NCI-H1105 (cell line): ENCODE measurements at places on chromosomes 6 and 20.

GRCh38 chr20:23257848-23258746, 92.5 kb upstream of the NXT1 start:
- peak; percentile 78 for DNase-seq

- DNase-seq, result no peak
Measured at GRCh38 chr6:143107911-143108761, 47.4 kb downstream of the AIG1 start.

GRCh38 chr6:156809034-156809433, 31.9 kb downstream of the ARID1B start:
- DNase-seq, result no peak

DNA sequence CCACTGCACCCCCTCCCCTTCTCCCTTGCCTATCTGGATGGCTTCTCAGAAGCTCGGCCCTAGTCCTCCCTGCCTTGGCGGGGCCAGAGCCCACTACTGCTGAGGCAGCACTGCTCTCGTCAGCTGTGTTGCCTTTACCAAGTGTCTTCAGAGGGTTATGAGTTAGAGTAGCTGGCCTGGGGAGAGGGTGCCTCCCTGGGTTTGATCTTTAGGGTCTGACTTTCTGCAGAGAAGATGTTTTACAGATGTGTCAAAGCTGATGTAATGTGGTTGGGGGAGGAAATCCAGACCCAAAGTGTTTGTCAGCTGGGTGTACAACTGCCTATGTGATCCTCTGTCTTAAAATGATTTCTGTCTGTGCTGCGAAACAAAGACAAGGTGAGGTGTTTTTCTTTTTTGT, 30.4 kb upstream of the PI16 start:
- DNase-seq, result no peak

DNA sequence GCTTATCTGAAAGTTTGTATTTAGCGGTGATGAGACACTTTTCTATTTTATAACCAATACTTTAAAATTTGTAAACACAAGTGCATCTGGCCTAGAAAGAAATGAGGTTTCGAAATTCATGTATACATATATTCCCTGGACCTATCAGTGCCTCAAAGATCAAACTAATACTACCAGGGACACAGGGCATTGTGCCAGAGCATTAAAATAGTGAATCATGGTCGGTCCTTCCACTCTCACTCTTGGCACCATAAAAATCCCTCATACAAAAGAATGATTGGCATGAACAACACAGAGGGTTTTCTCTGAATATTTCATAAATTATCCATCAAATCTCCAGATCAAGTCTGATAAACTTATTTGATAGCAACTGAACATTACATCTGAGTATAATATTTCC, 62.0 kb downstream of the MMUT start:
- DNase-seq, result no peak

DNA sequence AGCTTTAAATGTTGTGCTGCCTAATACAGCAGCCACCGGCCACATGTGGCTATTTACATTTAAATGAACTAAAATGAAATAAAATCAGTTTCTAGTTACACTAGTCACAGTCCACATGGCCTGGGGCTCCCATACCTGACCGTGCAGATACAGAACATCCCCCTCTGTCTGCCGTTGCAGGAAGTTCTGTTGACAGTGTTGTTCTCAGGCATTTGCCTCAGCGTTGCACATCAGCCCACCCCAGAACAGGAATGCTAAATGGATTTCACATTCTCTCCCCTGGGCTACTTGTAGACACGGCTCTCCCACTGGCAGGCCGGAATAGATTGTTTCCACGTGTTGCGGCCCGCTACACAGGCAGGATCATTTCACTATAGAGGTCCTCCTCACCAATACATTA, 26.3 kb downstream of the JAG1 start:
- no peak for DNase-seq

DNA sequence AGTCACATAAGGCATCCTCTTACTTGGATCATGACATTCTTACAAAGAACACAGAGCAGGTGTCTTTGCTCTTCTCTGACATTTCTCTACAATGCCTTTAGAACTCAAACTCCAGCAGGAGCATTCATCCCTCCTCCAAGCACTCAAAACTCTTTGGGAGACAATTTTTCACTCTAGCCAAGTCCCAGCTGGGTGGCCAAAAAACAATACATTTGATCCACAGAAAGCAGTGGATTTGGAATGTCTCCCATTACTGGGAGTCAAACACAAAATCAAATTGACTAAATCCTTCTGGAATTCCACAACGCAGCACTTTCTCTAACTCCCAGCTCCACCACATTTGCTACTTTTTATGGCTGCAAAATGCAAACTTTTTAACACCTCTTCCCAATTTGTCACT, 108.6 kb upstream of the VGLL2 start:
- no peak for DNase-seq

DNA sequence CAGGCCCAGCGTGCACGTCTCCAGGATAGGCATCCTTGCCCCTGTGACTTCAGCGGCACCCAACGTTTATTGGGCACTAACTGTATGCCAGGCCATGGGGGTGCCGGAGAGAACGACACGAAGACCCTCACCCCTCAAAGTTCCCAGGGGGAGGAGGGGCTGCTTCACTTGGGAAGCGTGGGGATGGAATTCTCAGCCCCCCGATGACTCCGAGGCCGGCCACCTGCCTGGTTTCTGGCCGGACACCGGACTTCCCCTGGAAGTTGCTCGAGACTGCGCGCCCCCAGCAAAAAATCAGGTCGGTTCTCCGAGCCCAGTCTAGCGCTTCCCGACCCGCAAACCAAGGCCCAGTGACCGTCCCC, 275 bp upstream of the MAVS start:
- DNase-seq, result no peak

- peak; percentile 16 for DNase-seq
Measured at GRCh38 chr20:50467718-50468356, 42.3 kb upstream of the PTPN1 start.

DNA sequence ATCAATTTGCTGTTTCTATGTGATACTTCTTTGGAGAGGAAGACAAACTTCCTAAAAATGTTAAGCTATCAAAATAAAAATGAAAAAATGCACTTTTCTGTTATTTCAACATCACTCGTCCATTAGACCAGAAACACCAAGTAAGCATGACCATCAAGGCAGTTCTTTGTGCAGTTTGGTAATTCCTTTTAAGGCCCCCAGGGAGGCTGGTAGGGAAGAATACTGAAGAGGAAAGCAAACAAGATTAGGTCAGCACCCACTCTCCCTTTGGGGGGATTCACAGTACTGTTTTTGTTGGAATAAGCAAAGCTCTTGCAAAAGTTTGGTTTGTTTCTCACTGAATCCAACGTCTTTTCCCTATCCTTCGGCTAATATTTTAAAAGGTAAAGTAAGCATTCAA, 206.8 kb upstream of the SLC35B3 start:
- DNase-seq, result no peak

- DNase-seq, result no peak
Measured at GRCh38 chr6:5657684-5658430, 348.9 kb downstream of the NRN1 start.

DNA sequence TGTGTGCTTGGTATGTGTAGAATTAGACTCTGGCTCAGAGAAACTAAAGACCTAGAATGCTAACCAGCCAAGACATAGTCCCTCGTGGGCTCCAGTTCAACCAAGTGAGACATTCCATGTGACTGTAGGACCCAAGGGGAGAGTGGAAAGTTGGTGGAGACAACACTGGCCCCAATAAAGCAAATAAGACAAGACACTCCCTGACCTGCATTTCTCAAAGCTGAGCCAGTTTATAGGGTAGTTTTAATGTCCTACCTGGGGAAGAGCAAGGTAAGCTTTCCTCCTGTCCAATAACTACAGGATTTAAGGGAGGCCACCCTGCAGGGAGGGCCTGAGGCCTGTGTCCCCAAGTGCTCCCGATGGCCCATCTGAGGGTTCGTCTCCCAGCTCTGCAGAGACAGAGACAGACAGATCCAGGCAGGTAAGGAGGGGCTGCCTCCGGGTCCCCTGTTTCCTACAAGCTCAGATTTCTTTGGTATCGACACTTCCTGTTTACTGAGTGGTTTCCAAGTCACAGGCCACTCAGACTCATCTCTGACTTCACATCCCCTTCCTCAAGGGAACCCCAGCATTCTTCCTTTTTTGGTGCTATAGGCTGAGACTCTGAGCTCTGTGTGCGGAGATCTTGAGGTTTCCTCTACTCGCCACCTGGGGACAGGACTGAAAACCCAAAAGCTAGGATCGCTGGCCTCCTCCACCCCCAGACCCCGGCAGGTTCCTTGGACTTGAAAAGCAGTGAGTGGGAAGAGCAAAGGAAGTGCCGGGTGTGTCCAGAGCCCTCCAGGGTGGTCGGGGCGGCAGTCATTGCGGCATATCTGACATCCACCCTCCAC, 92.4 kb downstream of the PRND start:
- DNase-seq, result no peak

GRCh38 chr6:152277826-152278329, 359.3 kb downstream of the SYNE1 start:
- DNase-seq, result no peak

GRCh38 chr20:3990716-3991115, 24.6 kb downstream of the RNF24 start:
- no peak for DNase-seq

DNA sequence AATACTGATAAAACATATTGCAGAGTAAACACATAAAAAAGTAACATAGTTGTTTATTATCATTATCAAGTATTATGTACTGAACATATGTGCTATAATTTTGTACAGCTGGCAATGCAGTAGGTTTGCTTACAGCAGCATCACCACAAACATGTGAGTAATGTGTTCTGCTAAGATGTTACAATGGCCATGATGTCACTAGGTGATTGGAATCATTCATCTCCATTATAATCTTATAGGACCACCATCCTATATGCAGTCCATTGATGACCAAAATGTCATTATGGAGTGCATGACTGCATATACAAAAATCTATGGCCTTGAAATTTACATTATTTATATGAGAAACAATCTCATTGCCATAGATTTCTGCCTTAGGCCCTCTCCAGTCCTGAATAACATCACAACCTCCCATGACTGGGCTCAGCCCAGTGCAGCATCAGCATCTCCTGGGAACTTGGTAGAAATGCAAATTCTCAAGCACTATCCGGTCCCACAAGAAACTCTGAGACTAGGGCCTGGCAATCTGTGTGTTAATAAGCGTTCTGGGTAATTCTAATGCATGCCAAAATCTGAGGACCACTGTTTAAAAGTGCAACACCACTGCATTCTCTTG, 352.0 kb upstream of the MARCKS start:
- DNase-seq, result no peak

DNA sequence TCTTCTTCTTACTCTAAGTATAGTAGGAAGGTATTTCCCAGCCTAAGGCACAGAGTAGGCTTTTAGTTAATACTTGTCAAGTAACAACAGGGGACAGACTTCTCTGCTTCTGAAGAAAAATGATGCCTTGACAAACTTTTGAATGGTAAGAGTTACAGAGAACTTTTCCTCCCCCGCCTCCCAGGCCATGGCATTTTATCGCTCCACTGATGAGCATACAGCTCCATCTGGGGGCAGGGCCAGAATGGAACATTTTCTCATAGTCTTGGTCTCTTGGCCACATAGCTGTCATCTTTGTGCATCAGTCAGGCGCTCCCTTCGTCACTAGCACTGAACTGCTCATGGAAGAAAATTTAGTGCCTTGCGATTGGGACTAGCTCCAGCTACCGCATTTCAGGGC, 1066.8 kb upstream of the CITED2 start:
- DNase-seq, result no peak

GRCh38 chr6:37004044-37004980, 1.1 kb upstream of the FGD2 start:
- no peak for DNase-seq

DNA sequence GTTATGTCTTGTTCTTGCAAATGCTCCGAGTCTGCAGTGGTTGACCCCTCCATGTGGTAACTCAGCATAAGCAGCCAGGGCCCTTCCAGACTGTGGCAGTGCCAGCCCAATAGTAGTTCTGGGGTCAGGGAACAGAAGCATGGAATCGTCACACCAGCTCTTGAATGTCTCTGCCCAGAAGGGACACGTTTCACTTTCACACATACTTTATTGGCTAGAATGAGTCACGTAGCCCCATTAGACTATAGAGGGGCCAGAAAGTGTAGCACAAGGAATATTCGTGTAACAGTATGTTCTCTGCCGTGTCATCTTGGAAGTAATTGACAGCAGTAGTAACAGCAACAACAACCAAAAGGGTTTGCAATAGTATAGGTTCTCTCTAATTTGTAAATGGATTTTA, 254.7 kb downstream of the FARS2 start:
- no peak for DNase-seq

- DNase-seq, result no peak
Measured at GRCh38 chr20:37598575-37599342, 71.1 kb upstream of the BLCAP start.

GRCh38 chr6:27422651-27423332, 34.2 kb downstream of the ZNF391 start:
- no peak for DNase-seq

- peak; percentile 71 for DNase-seq
Measured at GRCh38 chr6:167779129-167779992, 47.4 kb upstream of the AFDN start.

DNA sequence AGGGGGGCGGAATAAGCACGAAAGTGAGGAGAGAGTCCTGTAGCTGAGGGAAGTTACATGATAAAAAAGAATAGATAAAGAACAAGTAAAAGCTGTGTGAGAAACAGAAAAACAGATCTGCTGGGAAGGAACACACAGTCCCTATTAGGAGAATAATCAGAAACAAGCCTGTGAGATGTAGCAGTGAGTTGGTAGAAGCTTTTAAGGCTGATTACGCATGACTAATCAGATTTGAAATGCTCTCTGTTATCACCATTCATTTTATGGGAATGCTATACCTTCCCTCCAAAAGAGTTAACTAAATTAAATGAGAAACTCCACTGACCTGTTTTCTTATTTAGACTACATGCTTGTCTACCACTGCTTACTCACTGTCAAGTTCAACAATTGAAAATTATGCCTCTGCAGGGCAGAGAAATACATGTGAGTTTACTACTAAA, 15.8 kb downstream of the REPS1 start:
- no peak for DNase-seq
